Heart left ventricle (tissue), 16 donors: ENCODE measurements at places on chromosomes 7 and 10. TPM values are rescaled to one million over a fixed set of nuclear protein-coding genes. Genes with fewer than 3 reads are reported as not detected.

The CDK1 gene
- 0.44 TPM for total RNA-seq

The MYH16 gene
- not detected for total RNA-seq

The GRM3 gene
- not detected for total RNA-seq

The SPRN gene
- not detected for total RNA-seq

The OR2A12 gene
- total RNA-seq = not detected
